WERI-Rb-1 (cell line): ENCODE measurements at places on chromosomes 6 and 20.

GRCh38 chr6:147166992-147167391 lies 37.2 kb upstream of the STXBP5 start:
- DNase-seq: no peak

- no peak for DNase-seq
Measured at GRCh38 chr6:142913036-142913510, 31.9 kb downstream of the HIVEP2 start.

DNA sequence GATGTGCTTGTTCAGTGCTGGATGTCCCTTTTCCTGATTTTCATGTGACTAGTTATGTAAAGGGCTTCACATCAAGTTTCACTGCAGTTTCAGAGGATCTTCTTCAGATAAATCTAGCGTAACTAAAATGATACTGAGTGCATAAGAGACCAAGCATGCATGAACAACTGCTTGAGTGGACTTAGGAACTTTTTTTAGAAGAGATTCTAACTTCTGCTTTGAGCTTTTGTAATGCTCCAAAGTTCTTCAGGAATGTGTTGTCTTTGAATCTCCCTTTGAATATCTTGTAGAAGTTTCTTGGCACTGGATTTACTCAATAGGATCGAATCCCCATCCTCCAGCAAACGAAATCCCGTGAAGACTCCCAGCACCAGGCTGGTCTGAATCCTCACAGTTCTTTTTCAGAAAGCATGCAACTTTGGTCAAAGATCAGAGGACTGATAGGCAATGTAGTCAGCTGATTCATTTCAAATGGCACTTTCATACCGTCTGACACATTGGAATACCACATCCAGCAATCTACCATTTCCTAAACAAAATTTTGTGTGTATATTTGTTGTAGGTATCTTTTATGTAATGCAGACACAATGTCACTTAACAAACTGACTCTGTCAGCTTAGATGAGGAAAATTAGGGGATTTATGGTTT lies 33.2 kb downstream of the ENPP1 start:
- DNase-seq: no peak

DNA sequence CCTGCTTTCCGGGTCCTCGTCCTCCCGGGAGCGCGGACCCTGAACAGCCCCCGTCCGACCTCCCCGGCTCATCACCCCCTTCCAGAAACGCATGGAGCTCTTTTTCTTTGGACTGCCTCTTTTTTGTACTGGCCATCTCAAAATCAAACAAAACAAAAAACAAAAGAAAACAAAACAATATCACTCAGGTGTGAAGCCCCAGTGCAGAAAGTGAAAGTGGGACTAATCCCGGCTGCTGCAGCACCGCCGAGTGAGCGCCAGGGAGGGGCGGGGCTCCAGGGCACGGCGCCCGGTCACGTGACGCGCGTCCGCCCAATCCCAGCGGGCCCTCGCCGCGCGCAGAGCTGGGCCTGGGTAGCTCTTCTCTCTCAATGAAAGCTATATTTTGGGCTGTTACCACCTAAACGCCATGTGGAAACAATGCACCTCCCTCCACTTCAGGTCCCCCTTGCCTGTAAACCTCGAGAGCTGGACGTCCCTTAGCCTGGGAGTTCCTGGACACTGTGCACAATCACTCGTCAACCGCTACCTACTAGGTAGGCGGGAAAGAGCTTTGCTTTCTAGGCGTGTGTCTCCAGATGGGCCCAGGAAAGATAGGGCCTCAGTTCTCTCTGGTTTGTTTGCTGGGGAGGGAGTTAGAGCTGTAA lies 93.7 kb upstream of the PRDM1 start:
- no peak for DNase-seq

- no peak for DNase-seq
Measured at GRCh38 chr6:5930143-5930770, 76.5 kb downstream of the NRN1 start.

GRCh38 chr20:52746190-52746589 lies 226.0 kb upstream of the TSHZ2 start:
- DNase-seq: peak; percentile 15

DNA sequence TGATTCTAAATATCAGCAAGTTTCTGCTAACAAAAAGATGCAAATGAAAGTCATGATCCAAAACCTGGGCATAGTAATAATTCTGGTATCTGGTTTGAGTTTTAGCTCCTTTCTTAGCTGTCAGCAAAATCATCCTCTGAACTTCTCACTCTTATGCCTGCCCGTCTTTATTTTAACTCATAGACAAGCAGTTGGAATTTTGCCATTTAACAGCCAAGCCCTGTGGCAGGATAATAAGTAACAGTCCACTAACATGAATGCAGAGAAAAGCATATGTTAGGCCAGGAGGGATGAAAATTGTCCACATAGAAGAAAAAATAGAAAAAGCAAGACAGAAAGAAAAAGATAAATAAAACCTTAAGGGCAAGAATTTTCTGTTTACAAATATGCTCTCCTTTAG lies 170.0 kb upstream of the LAMA2 start:
- DNase-seq: no peak

- no peak for DNase-seq
Measured at GRCh38 chr6:158753811-158754210, 65.4 kb downstream of the EZR start.

- no peak for DNase-seq
Measured at GRCh38 chr20:39523405-39523804, 561.3 kb downstream of the DHX35 start.

DNA sequence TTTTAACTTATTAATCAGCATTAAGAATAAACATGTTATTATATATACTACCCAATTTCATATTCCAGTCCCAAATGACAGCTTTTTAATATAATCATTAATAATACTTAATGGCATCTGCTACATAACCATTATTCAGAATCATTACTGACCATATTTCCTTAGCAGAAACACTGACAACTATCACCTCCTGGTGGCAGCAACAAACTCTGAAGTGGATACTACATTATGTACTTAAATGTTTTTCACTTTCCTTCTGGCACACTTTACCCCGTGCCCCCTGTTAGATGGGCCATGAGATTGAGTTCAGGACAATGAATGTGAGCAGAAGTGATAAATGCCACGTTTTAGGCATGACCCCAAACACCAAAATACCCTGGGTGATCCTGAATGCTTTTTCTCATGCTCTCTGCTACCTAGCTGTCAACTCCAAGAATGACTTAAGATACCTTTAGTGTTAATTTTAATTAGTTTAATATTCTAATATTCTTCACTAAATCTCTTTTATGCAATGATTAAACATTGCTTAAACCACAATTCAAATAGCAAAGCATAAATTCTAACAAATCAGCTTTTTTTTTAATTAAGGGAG lies 77.1 kb downstream of the LMBRD1 start:
- DNase-seq: peak; percentile 23

DNA sequence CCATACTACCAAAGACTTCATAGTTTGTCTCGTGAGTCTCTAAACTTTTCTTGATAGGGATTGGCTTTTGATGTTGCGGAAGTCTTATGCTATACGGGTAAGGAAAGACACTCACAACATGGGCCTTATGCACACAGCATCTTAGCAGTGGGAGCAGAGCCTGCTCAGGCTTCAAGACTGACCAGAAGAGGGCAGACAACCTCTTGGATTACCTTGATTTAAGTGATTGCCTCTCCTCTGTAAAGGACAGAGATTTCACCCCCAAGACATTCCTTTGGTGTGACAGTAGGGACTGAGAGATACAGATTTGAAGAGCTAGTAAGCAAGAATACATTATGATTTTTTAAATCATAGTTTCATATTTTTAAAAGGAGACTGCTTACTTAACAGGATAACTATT lies 71.0 kb upstream of the SAMD3 start:
- DNase-seq: peak; percentile 56

DNA sequence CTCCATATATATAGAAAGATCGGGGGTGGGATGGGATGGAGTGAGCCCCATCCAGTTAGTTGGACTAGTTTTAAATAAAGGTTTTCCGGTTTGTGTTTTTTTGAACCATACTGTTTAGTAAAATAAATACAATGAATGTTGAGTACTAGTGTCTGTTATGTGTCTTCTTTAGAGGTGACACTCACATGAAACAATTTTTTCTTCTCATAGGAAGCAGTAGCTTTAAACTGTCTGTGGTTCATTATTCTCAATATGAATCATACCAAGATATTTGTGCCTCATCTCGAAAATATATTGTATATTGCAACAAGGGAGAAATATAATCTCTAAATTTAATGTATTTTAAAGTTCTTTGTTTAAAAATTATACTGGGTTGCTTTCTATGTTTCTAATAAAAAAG lies 33.4 kb downstream of the HSF2 start:
- no peak for DNase-seq

DNA sequence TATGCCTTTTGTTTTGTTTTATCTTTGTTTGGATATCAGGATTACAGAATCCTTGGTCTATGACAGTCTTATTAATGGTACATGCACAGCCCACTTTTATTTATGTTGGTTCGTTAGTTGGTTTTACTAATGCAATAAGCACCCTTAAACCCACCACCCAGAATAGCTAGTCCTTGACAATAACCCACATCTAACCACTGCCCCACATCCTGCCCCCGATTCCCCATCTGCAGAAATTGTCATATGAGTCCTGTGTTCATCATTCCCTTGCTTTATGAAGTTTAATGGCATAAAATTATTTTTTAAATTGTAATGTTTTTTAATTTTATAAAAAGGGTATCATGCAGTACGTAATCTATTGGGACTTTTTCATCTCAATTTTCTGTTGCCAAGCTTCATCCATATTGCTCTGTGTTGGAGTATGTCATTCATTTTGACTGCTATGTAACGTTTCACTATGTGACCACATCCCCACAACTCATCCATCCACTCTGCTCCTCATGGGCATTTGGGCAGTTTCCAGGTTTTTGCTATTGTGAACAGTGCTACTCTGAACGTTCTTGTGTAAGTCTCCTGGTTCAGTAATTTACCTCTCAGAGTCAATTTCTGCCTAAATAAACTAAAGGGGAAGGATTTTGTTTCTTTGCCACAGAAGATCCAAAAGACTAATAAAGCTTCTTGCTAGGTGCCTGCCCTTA lies 150.4 kb downstream of the MRPL14 start:
- no peak for DNase-seq

- DNase-seq: no peak
Measured at GRCh38 chr20:20489648-20490341, 121.9 kb downstream of the INSM1 start.

DNA sequence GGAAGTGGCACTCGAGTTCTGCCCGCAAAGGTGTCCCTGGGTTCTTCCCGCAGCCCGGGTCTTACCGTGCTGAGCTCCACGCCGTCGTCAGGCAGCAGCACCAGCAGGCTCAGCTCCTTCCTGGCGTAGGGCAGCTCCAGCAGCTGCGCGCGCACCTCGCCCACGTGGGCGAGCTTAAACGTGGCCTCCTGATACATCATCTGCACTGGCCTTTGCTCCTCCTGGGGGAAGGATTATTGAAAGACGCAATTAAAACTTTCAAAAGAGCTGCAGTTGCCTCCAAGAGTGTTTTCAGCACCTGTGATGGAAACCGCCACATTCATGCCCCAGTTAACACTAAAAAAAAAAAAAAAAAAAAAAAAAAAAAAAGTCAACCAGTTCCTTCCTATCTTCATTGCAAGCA lies 11.3 kb downstream of the SERPINB9 start:
- DNase-seq: no peak

GRCh38 chr20:10710991-10711775 lies 37.4 kb upstream of the JAG1 start:
- no peak for DNase-seq

DNA sequence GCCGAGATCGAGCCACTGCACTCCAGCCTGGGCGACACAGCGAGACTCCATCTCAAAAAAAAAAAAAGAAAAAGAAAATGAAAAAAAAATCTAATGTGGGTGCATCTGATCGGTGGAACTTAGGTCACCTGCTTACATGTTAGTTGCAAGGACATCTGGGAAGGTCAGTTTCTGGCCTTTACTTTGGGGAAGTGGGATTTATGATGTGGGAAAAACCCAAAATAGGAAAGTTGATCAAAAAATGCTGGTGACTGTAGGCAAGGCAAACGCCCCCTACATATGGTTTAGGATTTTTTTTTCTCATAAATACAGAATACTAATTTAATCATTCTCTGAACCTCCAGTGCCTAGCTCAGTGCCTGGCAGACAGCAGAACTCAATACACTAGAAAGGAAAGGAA lies 69.2 kb upstream of the PIM1 start:
- DNase-seq: no peak

- DNase-seq: no peak
Measured at GRCh38 chr20:9551808-9552550, 37.6 kb downstream of the LAMP5 start.

DNA sequence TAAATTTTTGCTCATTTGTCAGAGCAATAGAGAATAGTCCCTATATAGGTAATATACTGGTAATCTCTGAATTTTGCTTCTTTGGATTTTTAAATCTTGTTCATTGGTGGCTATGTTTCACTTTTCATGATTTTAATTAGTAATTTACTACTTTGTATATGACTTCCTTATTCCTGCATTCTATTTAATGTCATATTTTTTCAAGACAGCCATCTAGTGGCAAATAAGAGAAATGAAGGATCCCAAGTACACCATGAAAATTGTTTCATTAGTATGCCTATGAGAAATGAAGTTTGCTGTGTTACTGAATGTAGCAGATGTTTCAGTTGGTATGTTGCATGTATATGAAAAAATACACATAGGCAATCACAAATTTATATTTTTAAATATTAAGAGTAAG lies 82.4 kb downstream of the ZNF292 start:
- no peak for DNase-seq

DNA sequence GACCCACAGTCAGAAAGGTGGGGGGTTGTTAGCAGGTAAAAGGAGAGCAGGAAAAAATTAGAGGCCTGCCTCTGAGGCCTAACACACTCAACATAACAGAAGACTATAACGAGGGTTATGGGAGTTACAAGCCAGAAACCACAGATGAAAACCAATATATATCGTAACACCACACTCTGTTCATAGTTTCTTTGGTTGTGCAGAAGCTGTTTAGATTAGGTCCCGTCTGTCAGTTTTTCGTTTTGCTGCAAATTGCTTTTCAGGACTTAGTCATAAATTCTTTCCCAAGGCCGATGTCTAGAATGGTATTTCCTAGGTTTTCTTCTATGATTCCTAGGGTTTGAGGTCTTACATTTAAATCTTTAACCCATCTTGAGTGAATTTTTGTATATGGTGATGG lies 3.7 kb upstream of the MAP3K5 start:
- no peak for DNase-seq

- no peak for DNase-seq
Measured at GRCh38 chr6:73665686-73666319, 12.0 kb upstream of the SLC17A5 start.

GRCh38 chr6:145508107-145508506 lies 227.2 kb downstream of the EPM2A start:
- no peak for DNase-seq

- DNase-seq: no peak
Measured at GRCh38 chr6:130680116-130680515, 147.1 kb upstream of the SMLR1 start.

DNA sequence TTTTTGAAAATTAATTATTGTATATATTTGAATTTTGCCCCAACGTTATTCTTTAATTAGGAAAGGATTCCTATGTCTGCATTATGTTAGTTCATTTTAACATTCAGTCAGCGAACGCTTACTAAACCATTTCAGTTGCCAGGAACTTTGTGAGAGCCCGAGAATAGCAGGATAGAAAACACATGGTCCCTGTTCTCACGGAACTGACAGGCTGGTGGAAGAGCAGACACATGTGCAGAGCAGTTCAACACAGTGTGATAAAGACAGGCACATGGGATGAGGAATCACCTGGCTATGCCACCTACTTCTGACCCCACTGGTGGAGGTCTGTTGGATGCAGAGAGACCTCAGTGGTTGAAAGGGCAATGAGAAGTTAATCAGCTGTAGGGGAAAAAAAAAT lies 367.2 kb downstream of the EPM2A start:
- DNase-seq: no peak
